ENCODE measurements at places on chromosomes 3 and 15.
A peak's percentile ranks its signal among the peaks of the same experiment; 100 is the strongest.

DNA sequence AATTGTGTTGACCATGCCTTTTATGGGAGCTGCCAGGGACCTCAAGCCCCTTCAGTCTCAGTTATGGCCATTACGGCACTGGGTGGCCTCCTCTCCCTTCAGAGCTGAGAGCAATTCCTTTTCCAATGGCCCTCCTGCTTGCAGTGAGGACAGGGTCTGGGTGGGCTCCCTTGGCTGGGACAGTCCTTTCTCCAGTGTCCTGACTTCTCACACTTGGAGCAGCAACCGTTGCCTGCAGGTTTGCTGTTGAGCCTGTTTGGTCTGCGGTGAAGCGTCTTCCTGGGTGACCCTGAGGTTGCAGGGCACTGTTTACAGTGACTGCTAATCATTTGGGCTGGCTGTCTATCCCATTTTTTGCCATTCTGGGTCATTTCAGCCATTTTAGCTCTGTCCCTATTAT, 3.5 kb upstream of the CCDC80 start:
- DNase-seq: no peak

DNA sequence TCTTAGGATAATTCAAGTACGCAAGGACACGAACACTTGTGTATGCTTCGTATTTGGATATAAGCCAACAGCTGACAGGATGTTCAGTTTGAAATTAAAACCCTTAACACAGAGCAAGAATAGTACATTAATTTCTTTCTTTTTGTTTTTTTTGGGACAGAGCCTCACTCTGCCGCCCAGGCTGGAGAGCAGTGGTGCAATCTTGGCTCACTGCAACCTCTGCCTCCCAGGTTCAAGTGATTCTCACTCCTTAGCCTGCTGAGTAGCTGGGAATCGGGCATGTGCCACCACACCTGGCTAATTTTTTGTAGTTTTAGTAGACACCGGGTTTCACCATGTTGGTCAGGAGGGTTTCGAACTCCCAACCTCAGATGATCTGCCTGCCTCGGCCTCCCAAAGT, 32.4 kb downstream of the TOMM70 start:
- DNase-seq: no peak

GRCh38 chr3:174644287-174644686, 214.8 kb upstream of the NAALADL2 start:
- no peak for DNase-seq

DNA sequence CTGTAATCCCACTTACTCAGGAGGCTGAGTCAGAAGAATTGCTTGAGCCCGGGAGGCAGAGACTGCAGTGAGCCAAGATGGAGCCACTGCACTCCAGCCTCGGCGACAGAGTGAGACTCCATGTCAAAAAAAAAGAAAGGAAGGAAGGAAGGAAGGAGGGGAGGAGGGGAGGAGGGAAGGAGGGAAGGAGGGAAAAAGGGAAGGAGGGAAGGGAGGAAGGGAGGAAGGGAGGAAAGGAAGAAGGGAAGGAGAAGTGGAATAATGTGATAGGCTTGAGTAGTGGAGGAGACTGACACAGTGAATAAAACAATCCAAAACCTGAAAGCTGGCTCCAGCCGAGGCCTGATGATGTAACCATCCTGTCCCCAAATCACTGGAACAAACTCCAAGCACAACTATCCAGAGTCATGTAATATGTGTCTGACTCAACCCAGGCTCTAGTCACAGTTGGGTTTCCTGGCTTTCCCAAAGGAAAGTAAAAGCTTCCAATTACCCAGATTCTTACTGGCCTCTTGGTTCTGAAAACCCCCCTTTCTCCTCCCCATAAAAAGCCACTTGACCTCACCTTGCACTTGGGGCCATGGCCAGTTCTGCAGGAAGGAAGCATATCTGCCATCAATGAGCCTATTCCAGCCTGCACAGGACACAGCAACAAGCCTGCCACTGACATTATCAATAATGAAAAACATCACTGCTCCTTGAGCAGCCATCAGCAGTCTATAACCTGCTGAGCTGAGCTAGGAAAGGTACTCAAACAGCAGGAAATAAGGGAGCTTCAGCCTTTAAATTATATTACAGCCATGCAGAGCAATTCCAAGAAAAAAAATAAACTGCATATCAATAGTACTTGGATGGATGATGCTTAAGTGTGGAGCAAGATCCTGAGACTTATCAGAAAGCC, 48.3 kb downstream of the MB21D2 start:
- no peak for DNase-seq

- DNase-seq: no peak
Observed at GRCh38 chr15:27669641-27670040, 429.5 kb downstream of the OCA2 start.

DNA sequence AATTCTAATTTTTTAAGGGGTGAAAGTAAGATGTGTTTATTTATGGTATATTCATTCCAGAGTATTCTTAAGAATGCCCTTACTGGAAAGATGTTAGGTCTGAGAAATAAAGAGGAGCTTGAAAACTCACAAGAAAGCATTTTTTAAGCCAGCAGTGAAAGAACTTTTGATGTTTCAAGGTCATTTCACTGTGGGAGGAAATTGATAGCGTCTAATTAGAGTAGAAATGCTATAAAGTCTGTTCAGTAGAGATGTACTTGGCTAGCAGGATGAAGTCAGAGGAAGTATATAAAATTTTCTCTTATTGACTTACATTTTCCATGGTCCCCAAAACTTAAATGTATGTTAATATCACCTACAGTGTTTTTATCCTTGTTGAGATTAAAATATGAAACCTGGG, 354.6 kb downstream of the CNTN6 start:
- no peak for DNase-seq

DNA sequence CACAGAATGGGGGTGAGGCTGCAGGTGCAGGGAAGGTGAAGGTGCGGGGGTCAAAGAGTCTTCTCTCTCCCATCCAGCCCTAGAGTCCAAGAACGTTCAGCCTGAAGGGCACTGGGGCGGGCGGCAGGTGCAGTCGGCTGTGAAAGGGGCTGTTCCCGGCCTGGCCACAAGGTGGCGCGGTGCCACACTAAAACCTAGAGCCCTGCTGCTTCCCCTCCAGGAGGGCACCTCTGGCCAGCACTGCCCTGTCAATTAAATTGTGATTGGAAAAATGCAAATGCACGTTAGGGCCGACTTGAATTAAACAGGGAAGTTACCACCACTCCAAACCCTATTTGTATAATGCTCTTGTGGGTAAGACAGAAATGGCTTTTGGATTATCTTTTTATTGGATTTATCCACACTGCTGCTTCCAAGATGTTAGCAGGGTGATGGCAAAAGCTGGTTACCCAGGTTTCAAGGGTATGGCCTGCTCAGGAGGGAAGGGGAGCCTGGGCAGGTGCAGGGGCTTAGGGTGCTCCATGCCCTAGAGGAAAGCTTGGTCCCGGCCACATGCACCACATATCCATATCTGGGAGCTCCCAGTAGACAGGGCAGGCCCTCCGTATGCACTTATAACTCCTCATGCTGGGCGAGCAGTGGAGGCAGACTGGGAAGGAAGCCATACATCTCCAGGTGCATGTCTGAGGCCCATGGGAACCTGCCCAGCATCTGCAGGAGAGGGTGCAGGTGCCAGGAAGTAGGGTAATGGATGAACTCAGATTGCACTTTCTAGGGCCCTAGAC, 119.8 kb downstream of the ADCY5 start:
- peak; percentile 16 for DNase-seq

- DNase-seq: no peak
Observed at GRCh38 chr3:46934072-46934471, 42.5 kb downstream of the CCDC12 start.

DNA sequence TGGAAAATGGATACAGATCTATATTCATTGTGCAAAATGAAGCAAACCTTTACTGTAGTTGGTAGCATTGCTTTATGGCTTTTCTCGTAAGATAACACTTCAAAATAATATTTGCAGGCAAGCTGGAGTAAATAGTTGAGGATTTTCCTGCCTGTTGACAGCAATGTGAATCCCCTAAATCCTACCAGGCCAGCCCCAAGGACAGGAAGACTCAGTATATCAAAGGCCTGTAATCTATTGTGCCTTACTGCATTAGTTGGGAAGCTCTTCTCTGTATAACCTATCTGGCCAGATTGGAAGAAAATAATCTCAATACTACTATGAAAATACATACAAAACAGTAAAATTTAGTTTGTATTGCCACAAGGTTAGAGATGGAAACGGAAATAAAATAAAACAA, 4.6 kb upstream of the GMNC start:
- no peak for DNase-seq

- peak; percentile 38 for DNase-seq
Observed at GRCh38 chr3:56783644-56784447, 17.9 kb downstream of the ARHGEF3 start.

GRCh38 chr3:129060276-129061022, at the start of gene GP9:
TSS of gene GP9 (plus strand) at chr3:129060779. CDS start at chr3:129061740, 961 bp downstream.
- DNase-seq: no peak

DNA sequence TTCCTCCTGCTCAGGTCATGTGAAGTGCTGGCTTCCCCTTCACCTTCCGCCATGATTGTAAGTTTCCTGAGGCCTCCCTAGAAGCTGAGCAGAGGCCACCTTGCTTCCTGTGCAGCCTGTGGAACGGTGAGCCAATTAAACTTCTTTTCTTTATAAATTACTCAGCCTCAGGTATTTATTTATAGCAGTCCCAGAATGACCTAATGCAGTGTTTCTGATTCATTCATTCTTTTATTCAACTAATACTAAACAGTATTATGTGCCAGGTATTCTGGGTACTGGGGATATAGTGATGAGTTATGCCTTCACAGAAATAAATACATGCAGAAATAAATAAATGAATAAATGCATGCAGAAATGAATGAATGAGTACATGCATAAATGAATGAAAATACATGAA, 41.9 kb downstream of the EDEM1 start:
- no peak for DNase-seq

GRCh38 chr3:134327594-134327975, 46.7 kb downstream of the AMOTL2 start:
- no peak for DNase-seq

GRCh38 chr15:40787344-40787841, 17.6 kb downstream of the C15orf62 start:
- no peak for DNase-seq

GRCh38 chr15:92903631-92903965, 3.5 kb downstream of the CHD2 start:
- DNase-seq: no peak

GRCh38 chr3:106204160-106204868, 335.5 kb upstream of the CBLB start:
- DNase-seq: no peak

DNA sequence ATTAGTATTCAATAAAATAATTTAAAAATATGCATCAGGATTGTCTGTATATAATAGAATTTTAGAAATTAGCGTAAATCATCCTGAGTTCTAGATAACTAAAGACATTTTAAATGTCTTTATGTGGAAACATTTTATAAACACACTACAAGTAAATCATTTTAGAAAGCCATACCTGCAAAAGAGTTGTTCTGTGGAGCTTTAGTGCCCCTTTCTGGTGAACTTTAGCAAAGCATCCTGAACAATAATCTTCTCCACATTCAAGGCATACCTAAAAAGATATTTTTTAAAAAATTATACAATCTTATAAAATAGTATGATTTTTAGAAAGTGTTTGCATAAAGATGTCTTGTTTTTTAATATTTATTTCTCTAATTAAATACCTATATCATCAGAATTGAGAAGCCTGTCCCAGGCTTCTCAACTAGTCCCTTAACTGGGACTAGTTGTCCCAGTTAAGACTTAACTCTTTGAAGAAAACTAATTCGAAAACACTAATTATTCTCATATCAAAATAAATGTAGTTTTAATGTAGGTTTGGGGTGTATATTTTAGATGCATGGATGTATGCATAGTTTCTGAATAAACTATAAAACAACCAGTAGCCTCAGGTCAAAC, 29.7 kb downstream of the ZBBX start:
- no peak for DNase-seq

DNA sequence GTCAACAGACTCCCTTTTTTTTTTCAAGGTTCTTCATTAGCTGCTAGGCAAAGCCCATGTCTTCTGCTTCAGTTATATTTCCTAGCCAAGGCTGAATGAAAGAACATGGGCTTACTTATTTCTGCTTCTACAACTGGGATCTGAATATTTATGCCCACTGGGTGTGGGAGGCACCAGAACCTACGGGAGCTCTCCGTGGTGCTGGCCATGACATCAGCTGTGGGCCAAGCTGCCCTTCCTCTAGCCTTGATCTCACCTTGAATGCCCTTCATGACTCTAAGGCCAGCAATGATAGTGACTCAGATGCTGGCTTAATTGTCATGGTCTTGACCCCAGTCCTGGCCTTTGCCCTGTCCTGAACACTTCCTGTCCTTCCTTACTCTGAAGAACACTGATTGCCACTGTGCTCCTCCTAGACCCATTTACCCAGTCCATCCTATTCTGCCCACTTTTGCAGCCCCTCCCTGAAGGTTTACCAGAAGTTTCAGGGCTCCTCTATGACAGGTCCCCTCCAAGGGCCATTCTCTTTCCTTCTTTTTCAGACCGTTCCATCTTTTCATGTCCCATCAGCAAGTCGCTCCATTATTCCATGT, 32.8 kb upstream of the PRR20G start:
- DNase-seq: no peak

- no peak for DNase-seq
Observed at GRCh38 chr3:64300790-64301423, 75.6 kb upstream of the PRICKLE2 start.

- DNase-seq: no peak
Observed at GRCh38 chr3:21662403-21662802, 88.6 kb downstream of the ZNF385D start.

DNA sequence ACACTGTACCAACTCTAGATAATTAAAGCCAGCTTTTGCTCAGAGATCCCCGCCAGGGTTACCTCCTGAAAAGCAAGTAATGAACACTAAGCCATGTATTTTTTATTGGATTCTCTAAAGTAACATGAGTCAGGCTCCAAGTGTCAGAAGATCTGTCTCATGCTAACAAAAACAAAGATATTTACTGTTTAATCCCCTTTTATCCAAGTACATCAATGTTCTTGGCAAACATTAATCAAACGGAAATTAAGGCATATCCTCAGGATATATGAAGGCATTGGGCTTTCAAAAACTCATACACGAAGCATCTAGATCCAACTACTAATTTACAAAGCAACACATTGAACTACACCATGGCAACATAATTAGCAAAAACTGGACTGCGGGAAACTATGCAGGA, 37.2 kb downstream of the MYO5A start:
- DNase-seq: no peak

GRCh38 chr3:40800343-40800742, 275.6 kb downstream of the ZNF621 start:
- DNase-seq: no peak

DNA sequence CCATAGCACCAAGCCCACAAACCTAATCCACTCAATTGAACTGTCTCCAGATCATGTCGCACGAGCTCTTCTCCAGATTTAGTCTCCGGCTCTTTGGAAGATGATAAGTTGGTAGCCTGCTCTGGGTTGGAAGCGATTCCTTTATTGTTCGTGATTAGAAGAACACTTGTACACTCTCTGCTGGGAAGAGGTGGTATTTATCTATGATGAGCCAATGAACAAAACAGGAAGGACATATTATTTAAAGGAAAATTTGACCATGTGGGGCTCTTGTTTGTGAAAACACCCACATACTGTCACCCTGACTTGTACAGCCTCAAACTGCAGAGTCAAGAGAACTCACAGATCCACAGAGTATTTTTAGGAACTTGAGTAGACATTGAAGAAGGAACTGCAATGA, 54.4 kb downstream of the MYZAP start:
- DNase-seq: no peak
